ENCODE measurements at places on chromosomes 7 and 10.

DNA sequence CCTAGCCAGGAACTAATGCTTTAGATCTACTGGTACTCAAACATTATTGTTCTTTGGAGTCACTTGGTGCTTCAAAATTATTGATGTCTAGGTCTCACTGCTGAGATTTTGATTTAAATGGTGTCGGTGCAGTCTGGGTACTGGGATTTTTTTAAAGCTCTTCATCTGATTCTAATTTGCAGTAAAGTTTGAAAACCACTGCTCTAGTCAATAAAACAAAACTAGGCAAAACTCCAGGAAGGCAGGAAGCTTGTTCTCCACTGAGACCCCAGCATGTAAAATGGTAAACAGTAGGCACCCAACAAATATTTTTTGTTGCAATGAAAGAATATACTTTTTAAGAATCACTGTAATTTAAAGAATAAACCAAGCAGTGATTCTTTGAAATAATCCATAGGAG, 49.7 kb downstream of the ADD3 start:
- DNase-seq = no peak

GRCh38 chr7:114086914-114087652, 168.3 kb upstream of the PPP1R3A start:
- DNase-seq = no peak

GRCh38 chr10:43502931-43503330, 66.0 kb downstream of the ZNF487 start:
- DNase-seq = no peak

GRCh38 chr7:255038-255435, 34.9 kb upstream of the FOXL3 start:
- DNase-seq = no peak

DNA sequence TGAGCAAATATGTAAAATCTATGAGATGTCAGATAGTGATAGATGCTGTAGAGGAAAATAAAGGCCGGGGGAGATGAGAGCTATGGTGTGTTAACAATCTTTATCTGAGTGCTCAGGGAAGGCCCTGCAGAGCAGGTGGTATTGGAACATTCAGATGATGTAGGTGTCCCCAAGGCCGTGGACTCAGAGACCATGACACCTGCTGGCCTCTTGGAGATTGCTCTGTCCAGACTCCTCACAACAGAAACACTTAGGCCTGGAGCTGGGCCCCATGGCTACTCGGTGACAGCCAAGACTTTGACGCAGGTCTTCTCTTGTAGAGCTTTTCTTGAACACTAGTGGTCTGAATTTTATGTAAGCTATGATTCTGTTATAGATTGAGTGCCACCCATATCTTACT, 13.3 kb downstream of the AKR1E2 start:
- DNase-seq = no peak

DNA sequence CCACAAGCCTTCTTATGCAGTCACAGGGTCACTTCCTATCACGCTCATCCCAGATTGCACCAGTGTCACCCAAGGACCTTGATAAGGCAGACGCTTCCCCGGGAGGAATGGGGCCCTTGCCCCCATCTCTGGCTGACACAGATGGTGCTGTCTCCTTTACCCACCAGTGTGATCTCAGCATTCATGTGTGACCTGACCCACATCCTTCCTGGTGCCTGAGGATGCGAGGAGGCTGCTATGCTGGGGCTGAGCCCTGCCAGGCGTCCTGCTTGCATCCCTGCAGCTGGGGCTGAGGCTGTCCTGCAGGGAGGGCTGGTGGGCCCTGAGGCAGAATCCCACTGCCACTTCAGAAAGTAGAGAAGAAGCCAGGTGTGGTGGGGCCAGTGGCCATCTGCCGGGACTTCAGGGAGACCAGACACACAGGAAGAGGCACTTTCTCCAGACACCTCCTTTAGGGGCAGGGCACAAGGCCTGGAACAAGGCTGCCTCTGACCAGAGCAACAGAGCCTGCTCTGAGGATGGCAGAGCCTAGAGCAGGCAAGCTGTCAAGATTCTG, 35.3 kb downstream of the RASGEF1A start:
- DNase-seq = no peak

- DNase-seq = no peak
Observed at GRCh38 chr10:71725998-71726579, 6.5 kb upstream of the C10orf105 start.

DNA sequence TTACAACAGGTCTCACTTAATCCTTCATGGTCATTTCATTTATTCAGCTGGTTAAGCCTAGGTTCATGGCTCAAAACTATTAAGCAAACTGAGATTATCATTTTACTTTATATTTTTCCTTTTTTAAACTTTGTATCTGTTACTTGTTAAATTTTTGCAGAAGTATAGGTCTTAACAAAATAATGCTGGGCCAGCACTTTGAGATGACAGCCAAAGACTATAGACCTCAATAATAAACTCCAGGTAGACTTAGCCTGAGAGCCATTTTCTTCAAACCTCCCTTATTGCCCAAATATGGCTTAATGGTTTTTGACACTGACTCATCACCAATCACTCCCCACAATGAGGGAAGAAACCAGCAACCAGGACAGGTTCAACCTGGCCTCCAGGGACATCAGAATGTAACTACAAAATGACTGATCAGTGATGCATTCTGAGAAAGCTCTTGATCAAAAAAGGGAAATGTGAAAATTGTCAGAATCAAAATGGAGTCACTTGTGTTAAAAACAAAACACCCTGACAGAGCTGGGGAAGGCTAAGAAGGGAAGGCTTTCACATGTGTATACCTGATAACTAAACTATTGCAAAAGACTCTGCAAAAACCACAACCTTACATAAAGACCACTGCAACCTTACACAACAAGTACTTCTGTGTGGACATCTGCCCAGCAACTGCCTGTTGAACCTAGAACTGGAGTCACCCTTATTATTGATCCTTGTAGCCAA, 2.1 kb upstream of the CCDC126 start:
- no peak for DNase-seq

DNA sequence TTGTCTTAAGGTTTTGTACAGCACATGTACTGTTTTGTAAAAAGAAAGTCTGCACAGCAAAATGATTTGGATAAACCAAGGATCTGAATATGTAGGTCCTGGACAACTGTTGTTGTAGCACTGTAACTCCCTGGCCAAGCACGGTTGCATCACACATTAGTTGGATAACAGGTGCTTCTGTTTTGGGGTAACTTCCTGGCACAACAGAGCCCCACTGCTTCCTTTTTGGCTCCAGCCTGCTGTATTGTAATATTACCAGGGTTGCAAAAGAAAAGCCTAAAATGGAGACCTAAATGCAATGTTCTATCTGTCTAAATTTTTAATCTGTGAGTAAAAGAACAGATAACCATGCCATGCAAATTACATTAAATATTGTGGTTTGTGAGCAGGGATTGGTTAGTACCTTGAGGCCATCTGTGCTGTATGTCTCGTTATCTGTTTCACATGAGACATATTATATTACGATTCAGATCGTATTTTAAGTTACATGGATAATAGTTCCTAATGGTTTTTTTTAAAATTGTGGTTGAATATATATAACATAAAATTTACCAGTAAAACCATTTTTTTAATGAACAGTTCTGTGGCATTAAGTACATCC, 27.5 kb upstream of the WAC start:
- peak; percentile 67 for DNase-seq

GRCh38 chr10:117163954-117164548, 26.0 kb upstream of the VAX1 start:
- no peak for DNase-seq

- no peak for DNase-seq
Observed at GRCh38 chr10:33781606-33782395, 447.3 kb upstream of the NRP1 start.

DNA sequence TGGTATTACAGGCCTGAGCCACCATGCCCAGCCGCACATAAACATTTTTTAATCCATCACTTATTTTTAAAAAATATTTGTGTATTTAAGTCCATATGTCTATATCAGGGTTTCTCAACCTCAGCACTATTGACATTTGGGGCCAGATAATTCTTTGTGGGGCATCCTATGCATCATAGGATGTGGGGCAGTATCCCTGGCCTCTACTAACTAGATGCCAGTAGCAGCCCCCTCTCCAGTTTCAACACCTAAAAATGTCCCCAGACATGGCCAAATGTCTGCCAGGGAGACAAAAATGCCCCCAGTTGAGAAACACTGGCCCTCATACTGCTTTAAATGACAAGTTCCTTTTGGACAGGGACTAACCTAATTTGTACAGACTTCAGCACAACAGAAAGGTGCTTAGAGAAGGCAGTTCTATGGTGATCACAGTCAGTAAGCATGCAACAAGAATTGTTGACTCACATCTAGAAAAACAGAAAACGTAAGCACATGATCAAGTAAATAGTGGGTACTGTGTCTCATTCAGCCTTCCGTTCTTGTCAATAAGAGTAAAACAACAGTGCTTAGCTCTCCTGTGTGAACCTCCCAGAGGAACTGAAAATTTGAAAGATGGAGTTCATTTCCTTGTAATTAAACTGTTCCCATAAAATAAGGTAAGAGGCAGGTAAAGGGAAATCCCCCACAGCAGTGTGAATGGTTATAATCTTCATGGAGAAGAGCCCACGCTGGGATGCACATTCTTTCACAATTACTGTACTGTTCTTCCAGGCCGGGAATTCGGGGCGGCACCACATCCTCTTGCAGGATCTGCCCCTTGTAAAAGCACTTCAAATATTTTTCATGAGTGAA, 17.3 kb upstream of the ADRB1 start:
- DNase-seq = peak; percentile 11

- peak; percentile 85 for DNase-seq
Observed at GRCh38 chr10:114359953-114360345, 44.4 kb downstream of the AFAP1L2 start.

DNA sequence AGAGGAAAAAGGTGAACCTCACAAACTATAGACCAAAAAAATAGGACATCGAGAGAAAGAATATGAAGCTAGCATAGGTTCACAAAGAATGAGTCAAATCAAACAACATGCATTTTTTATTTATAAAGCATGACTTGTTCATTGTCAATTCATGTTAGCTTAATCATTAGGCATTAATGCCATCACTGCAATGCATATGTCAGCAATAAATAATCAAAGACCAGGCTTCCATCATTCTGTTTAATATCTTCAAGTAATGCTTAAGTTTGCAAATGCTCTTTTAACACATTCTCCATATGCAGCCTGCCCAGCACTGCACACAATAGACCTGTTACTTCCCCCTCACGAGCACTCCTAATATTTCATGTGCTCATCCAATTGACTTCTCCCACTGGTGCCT, 8.9 kb upstream of the MAGI2 start:
- no peak for DNase-seq

GRCh38 chr10:76998451-76998850, 639.2 kb downstream of the KCNMA1 start:
- DNase-seq = no peak

- peak; percentile 90 for DNase-seq
Observed at GRCh38 chr7:128880791-128881457, 18.3 kb downstream of the ATP6V1F start.

DNA sequence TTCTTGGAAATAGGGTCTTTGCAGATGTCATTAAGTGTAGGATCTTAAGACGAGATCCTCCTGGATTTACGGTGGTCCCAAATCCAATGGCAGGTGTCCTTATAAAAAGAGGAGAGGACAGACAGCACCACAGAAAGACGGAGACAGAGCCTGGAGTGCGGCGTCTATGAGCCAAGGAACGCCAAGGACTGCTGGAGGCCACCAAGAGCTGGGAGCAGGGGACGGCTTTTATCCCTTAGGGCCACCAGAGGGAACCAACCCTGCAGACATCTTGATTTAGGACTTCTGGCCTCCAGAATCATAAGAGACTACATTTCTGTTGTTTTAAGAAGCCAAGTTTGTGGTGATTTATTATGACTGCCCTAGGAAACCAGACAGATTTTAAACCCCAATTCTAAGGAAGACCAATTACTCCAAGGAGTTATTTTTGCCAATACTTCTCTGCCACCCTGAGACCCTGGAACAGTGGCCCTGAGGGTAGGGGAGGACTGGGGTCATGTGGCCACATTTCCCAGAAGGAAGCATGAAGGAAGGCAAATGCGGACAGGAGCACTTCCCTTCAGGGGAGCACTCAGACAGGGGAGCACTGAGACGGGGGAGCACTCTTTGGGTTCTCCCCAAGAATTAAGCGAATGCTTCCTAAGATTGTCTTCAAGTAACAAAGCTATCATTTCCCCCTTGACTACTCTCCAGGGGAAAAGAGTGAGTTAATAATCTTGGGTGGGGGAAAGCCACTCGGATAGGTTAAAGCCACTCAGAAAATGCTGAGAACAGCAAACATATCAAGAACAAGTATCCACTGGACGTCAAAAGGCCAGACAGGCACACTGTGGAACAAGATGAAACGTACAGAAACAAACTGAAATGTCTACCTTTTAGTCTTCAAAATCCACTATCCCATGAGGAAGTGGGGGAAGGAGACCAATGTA, 67.5 kb downstream of the CHST15 start:
- peak; percentile 9 for DNase-seq

DNA sequence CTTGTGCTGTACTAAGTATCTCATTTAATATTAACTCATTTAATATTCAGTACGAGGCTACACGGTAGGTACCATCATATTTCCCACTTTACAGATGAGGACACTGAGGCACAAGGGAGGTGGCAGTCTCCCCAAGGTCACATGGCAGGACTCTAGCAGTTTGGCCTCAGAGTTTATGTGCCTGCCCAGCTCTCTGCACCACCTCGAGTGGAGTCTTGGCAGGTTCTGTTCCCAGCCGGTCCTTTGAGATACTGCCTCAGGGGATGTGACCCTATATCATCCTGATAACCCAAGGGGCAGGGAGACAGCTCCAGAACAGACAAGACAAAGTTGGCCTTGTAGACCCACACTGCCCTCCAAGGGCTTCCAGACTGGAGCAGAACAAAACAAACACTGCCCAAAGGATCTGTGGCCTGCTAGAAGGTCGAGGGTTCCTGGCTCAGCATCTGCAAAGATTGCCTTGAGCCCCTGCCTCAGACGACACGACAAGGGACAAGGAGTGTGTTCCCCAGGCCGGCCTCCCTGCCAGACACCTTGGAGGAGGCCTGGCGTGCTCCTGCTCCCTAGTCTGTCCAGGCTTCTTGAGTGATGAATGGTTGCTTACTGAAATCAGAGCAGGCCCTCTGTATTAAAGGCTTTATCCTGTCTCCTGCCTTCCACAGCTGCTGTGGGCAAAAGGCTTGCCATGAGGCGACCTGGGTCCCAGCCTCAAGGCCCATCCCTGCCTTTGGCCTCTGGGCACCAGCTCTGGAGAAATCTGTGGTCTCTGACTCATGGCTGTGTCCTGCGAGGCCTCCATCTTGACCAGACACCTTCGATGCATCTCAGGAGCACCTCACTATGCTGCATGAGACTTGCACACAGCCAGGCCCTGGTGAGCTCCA, 3.9 kb upstream of the PWWP2B start:
- DNase-seq = no peak

All from cerebellar cortex (tissue), 1 donor.